Gastroesophageal sphincter (tissue), 4 donors: ENCODE measurements at places on chromosomes 1 and 21.

DNA sequence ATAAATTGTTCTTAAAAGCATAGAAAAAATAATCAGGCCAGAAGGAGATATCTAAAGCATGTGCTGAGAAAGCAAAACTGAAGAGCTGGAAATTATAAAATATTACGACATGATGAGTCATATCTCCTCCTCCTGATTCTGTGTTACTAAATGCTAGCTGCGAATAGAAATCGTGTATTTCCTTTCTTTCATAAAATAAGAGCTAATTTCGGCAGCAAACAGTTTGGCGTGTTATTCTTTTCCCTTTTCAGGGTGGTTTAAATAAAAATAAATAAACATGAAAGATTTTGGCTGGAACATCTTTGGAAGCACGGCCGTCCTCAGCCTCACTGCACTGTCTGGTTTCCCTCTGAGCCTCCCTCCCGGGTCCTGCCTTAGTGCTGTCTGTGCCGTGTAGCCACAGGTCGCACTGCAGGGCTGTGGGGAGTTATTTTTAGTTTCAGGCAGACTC is 56.0 kb downstream of the ADARB1 start:
- peak; percentile 85 for ATAC-seq

GRCh38 chr1:226666692-226667091 is 72.4 kb downstream of the ITPKB start:
- no peak for ATAC-seq

- ATAC-seq = peak; percentile 21
Measured at GRCh38 chr1:151327903-151328674, 873 bp upstream of the PI4KB start.

GRCh38 chr21:33991133-33991532 is 75.5 kb upstream of the ATP5PO start:
- no peak for ATAC-seq

- no peak for ATAC-seq
Measured at GRCh38 chr1:51268634-51269033, 32.6 kb downstream of the RNF11 start.

DNA sequence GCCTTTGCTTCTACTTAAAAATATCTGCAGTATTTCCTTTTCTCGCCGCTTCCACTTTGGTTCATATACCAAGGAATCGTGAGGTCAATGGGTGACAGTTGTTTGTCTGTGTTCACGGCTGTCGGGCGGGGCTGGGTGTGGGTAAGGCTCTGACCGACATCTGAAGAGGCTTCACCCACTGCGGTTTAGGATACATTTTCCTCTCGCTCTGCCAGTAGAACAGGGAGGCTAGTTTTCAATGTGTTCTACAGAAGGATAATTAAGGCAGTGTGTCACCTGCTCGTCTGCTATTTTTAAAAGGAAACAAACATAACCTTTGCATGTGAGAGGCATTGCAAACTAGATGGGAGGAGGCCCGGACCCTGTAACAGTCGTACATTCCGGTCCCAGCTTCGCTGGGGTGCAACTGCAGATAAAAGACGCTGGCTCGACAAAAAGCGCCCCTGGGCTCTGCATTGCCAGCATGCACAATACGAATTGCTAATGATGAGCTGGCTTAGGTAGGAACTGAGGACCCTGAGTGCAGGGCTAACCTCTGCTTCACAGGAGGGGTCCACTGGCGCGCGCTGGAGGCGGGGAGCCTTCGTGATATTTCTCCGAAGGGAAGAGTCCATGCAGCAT is 8.5 kb upstream of the ERG start:
- ATAC-seq = no peak

DNA sequence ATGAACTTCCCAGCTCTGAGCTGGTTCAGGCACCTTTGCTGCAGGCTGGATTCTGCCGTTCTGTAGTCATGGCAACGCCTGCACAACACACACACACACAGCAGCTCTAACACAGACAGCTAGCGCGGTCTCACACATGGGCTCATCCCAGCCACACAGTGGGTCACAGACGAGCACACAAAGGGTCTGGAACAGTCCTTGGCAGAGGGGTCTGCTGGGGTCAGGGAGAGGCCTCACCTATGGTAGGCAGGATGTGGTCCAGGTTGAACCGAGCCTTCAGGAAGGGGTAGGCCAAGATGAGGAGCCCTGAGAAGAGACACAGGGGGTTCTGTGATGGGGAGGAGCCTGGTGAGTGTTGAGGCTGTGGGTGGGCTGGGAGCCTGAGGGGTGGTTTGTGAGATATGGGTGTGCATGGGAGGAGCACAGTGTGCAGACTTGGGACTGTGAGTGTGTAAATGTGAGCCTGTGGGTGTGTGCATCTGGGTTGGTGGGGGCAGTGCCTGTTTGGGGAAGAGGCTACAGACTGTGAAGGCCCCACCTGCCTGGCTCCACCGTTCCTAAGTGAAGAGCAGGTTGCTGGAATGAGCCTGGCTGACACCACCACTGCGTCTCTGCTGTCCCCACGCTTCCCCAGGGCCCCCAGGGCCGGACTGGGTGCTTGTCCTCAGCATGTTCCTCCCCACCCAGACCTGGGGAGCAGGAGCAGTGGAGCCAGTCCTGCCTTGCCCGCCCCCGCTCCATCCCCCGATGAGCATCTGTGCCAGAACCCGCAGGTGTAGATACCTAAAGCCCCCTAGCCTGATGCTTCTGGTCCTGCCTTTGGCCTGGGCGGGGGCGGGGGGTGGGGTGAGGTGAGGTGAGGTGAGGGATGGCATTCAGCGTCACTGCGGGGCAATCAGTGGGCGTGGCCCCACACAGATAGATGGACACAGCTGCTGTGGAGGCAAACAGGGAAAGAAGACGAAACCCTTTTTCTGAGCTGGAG is 1.5 kb downstream of the KNCN start:
- peak; percentile 17 for ATAC-seq

DNA sequence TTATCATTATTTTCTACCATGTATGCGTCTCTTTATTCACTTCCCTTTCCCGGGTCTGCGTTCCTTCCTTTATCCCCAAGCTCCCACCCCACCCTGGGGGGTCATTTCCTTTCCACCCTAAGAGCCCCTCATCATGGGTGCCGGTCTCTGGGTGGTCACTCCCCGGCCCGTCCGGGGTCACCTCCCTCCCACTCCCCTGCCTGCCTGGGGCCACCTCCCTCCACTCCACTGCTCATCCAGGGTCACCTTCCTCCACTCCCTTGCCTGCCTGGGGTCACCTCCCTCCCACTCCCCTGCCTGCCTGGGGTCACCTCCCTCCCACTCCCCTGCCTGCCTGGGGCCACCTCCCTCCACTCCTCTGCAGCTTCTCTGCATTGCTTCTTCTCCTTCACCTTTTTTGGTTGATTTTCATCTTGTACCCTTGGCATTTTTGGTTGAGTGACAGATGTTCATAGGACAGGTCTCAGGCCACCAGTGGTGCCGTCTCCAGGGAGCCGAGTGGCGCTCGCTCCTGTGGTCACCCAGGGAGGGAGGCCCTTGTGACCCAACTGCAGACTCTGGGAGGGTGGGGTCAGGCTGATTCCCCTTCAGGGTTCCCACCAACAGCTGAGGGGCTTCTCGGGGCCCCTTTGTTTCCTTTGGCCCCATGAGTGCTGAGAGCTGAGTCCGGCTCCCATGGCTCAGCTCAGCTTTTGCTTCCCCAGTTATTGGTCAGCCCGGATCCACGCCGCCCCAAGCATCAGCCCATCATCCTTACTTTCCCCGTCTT is 48.6 kb upstream of the PCBP3 start:
- ATAC-seq = no peak

DNA sequence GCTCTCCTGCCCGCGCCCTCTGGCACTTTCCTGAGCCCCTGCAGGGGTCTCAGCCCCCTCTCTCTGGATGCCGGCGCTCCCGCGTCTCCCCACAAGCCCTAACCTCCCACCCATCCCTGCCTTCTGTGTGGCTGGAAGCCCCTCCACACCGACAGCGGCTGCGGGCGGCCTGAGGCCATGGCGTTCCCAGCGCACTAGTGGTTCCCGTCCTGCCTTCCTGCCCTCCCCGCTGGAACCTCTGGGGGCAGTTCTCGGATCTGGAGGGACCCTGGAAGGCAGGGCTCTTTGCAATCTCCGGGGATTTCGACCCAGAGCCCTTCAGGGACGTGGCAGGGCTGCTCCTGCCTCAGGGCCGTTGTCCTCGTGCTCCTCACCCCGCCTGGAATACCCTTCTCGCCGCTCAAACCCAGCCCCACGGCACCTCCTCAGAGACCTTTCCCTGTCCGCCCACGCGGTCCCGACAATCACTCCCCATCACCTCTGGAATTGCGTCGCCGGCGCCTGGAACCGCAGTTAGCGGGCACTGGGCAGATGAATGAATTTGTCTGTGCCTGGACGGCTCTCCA is 493 bp upstream of the ESPN start:
- no peak for ATAC-seq

- ATAC-seq = no peak
Measured at GRCh38 chr21:34992736-34993398, 56.2 kb downstream of the RUNX1 start.

DNA sequence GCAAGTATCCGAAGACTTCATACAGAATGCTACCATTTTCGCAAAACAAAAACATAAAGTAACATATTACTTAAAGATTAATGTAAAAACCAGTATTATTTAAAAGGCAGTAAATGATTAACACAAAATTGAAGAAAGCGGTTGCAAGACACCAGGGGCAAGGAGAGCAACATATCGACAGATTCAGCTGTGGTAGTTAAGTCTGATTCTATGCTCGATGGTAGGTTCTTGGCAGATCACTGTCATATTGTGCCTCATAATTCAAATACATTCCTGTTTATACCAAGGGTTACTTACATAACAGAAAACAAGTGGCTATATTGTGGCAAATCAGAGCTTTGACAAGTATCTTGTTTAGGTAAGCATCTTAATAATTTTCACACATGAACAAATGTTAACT is 37.7 kb downstream of the NRIP1 start:
- ATAC-seq = no peak

- ATAC-seq = no peak
Measured at GRCh38 chr21:25528515-25528914, 78.8 kb downstream of the MRPL39 start.

GRCh38 chr1:150906329-150906728 is 19.4 kb downstream of the CTXND2 start:
- no peak for ATAC-seq

DNA sequence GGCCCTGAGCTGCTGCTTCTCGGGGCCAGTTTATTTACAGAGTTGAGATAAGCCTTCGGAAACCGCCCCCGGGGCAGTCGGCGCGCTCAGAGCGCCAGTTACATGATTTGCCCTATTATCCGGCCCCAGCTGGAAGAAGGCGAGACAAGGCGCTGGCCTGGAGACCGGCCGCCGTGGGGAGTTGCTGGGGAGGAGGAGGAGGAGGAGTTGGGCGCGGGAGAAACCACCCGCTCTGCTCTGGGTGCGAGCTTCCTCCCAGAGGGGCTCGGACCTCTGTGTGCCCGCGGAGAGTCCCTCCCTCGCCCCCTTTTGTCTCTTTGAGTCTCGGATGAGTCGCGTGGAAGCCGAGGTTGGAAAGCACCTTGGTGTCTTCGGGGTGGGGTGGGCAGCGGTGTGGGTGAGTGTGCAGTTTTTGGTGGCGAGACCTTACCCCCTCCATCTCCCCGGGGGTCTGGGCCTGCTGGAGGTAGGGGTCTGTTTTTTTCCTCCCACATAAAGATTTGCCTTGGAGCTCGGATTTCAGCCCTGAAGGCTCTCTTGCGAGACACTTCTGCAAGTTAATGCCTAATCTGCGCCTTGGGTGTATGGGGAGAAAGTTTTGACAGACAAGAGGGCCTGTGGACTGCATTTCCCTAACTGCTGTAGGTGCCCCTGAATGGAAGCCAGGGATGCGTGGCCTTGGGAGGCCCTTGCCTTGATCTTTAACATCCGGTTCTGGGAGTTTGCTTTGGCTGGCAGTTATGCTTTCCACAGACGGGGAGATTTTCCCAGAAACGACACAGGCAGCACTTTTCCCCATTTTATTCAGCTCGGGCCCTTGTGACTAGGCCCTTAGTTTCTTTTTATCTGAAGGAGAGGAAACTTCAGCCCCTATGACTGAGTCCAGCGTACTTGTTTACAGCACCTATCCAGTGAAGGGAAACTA is 80.0 kb downstream of the NDUFS5 start:
- peak; percentile 4 for ATAC-seq

GRCh38 chr1:56627019-56627635 is 18.0 kb upstream of the PRKAA2 start:
- ATAC-seq = no peak

DNA sequence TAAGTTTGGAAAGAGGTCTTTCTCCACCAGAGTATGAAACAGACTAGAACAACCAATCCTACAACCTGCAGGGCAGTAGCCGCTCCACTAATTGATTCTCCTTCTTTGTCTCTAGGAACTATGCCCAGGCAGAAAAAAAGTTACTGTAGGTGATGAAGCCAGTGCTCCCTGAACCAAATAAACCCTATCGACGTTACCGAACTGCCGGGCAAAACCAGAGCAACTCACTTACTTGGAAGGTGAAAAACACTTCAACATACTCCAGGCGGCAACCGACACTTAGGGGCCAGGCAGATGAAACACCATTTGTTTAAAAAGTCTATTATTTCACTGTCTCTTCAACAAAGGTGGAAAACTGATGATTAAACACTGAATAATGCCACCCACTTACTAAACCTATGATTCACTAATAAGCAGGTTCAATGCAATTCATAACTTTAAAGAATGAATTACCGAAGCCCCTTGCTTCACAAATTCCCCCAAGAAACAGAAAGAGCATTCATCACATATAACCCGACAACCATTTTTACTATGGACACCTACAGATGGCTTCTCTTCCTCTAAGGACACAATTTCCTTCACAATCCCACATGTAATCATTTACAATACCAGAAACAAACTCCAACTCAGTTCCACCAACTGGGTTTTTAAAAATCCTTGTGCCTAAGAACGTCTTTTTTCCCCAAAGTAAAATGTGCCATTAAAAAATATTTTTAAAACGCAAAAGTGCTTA is 1.6 kb downstream of the NRIP1 start:
- ATAC-seq = no peak

- no peak for ATAC-seq
Measured at GRCh38 chr1:169326956-169327268, 40.7 kb downstream of the NME7 start.

GRCh38 chr1:183327434-183328290 is 90.5 kb downstream of the NMNAT2 start:
- ATAC-seq = peak; percentile 88

GRCh38 chr1:31677949-31678348 is 25.9 kb downstream of the COL16A1 start:
- ATAC-seq = no peak

DNA sequence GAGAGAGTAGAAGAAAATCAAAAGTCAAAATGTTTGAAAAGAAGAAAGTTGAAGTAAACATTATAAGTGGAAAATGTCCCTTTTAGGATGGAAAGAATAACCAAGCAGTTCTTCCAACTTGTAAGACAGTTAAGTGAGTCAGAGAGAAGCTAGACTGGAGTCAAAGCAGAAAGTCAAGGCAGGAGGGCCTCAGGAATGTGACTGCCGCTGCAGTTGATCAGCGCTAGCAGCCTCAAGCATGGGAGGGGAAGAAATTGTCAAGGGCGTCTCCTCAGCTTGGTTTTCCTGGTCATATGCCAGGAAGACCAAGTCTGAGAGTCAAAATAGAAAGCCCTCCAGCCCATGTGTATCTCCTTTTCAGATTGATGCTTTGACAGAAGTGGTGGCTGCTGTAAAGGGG is 23.2 kb downstream of the HAO2 start:
- ATAC-seq = no peak

GRCh38 chr1:229553621-229554130 is 4.8 kb downstream of the ABCB10 start:
- ATAC-seq = no peak

- ATAC-seq = no peak
Measured at GRCh38 chr1:113027449-113027848, 45.5 kb upstream of the LRIG2 start.
